ENCODE measurements at places on chromosomes 2 and 18.
A peak's percentile ranks its signal among the peaks of the same experiment; 100 is the strongest.

- no peak for DNase-seq
Observed at GRCh38 chr2:71702071-71702970, 249.0 kb downstream of the DYSF start.

- no peak for DNase-seq
Observed at GRCh38 chr18:47470941-47471340, 219.5 kb upstream of the SKOR2 start.

GRCh38 chr2:49404108-49404507, 249.8 kb upstream of the FSHR start:
- no peak for DNase-seq

DNA sequence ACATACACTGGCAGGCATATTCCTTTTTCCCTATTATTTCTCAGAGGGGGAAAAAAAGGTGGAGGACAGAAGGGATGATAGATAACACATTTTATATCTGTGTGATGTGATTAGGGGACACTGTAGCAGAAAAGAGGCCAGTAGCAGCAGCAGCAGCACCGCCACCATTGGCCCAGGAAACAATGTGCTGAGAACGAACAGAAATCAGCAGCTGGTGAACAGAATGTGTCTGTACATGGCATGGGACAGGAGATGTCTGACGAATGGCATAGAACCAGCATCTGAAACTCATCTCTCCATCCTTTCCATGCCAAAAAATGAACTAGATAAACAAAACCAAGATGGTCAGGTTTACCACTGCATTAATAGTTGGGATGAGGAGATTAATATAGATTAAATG, 936.1 kb upstream of the ACVR2A start:
- DNase-seq: no peak

DNA sequence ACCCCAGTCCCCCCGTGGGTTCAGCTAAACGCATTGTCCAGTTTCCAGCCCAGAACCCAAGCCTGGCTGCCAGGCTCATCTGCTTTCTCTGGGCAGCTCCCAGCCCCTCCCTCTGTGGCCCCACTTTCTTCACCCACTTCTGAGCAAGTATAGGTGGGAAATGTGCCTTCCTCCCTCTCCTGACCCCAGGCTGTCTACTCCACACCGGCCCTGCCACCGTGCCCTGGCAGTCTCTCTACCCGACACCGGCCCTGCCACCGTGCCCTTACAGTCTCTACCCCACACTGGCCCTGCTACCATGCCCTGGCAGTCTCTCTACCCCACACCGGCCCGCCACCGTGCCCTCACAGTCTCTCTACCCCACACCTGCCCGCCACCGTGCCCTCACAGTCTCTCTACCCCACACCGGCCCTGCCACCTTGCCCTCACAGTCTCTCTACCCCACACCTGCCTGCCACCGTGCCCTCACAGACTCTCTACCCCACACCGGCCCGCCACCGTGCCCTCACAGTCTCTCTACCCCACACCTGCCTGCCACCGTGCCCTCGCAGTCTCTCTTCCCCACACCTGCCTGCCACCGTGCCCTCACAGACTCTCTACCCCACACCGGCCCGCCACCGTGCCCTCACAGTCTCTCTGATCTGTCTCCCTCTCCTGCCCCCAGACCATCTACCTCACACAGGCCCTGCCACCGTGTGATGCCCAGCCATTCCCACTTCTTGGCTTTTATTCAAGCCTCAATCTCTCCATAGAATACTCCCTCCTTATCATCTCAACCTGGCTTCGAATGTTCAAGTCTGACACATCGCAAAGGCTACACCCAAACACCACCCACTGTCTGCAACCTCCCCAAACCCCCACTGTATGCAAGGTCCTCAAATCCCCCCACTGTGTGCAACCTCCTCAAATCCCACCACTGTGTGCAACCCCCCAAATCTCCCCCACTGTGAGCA, 108.9 kb downstream of the TPO start:
- no peak for DNase-seq

DNA sequence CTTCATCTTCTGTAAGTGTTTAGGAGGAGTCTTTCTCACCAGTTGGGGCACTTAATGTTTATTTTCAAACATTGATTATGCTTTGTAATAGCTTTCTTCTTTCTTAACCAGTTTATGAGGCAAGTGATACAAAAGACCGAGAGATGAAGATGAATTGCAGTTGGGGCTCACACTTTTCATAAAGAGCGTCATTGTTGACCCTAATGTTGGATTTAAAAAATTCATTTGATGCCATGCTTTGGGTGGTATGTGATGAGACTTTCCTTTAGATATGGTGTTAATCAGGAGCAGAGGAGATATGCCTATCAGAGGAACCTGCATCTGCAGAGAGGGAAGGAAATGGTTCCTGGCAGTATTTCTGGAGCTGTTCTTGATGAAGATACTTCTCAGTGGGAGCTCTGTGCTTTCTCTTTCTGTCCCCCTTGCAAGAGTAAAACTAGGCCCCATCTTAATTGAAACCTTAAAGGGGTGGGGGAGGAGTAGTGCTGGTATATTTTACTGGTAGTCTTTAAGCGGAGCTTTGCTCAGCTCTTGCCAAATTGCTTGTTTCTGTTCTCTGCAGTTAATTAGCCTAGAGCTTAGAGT, 2.3 kb downstream of the EML4 start:
- no peak for DNase-seq

DNA sequence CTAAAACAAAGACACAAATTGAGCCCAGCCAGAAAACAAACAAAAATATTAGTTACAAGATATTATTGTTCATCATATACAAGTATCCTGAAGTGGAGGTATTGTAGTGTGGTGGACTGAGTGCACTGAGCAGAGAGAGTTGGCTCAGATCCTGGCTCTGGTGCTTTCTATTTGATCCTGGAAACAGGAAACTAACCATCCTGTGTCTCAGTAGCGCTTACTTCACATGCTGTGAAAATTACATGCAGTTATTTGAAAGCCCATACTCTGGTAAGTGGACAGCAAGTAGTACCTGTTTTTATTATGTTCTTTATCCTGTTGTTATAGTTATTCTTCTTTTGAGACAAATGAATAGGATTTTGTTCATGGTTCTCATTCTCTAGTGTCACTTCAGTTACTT, 84.3 kb upstream of the CRIM1 start:
- DNase-seq: no peak

- DNase-seq: no peak
Observed at GRCh38 chr2:232420463-232421188, 14.0 kb downstream of the ALPG start.

GRCh38 chr2:240235149-240235803, 94.8 kb upstream of the OTOS start:
- DNase-seq: no peak

DNA sequence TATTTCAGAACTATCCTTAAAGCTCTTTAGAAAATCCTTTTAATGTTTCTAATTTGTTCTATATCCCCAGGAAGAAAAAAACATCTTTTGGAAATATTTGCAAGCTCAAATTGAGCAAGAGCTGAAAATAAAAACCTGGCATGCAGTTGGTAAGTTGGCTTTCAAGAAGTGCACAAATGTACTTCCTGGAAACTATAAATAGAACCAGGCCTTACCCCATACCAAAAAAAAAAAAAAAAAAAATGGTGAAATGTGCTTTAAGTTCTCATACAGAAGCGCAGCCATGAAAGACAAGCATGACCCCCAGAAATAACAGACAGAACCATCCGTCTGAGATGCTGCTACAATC, 178.5 kb downstream of the HDAC4 start:
- DNase-seq: no peak

DNA sequence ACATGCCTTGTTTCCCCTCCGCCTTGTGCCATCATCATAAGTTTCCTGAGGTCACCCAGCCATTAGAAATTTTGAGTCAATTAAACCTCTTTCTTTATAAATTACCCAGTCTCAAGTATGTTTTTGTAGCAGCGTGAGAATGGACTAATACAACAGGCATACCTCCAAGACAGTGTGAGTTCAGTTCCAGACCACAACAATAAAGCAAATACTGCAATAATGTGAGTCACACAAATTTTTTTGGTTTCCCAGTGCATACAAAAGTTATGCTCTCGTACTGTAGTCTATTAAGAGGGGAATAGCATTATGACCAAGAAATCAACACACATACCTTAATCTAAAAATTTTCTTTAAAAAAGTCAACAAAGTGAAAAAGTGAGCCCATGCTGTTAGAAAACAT, 217.2 kb downstream of the NR4A2 start:
- DNase-seq: no peak

DNA sequence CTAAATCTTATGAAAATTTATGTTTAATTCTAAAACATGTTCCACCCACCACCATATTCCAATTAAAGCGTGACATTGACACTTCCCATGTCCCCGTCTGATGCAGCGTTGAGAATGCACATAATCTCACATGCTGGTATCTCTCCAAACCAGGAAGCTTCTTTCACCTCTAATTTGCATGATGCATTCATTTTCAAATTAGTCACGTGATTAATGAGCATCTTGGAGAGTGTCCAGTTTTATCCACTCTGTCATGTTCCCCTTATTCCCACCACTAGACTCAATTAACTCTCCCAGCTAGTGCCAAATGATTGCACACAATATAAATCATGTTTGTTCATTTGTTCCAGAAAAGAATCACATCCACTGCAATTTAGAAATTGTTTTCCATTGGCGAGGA, 105.8 kb downstream of the RIT2 start:
- no peak for DNase-seq

DNA sequence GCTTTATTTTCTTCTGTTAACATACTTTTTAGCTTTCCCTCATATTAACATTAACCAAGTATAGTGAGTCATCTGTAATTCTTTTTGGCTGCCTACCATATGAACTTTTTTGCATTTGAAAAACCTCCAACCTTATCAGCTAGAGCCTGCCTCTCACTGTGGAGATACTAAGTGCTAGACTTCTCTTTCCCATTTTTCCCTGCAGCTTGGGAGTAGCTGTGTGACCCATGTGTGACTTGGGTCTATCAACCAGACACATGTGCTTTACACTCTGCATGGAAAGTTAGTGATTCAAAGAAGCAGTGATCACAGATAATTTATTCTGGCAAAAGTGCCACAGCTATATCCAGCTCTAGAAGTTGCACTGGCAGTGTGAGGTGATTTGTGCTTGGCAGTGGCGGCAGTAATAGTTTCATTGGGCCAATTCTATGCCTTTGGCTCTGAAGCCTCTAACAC, 36.3 kb downstream of the PREPL start:
- DNase-seq: no peak

GRCh38 chr2:113965644-113966043, 75.8 kb downstream of the ACTR3 start:
- no peak for DNase-seq

- DNase-seq: no peak
Observed at GRCh38 chr2:17644997-17645720, 104.7 kb downstream of the VSNL1 start.

DNA sequence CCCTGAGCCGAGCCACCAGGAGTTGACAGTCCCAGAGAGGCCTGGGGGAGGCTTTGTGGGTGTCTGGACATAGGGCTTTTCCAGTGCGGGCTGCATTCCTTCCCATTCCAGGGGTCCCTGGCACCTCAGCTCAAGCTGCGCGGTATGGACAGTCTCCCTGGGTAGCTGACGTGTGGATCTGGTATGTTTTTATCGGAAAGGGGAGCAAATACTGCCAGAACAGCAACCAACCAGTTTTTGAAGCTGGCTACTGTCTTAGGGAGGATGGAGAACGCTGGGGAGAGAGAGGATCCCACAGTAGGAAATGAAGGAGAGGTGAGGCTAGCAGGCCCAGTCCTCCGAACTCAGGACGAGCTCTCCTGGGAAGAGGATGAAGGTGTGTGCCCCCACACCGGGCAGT, 103.8 kb upstream of the APCDD1 start:
- no peak for DNase-seq

DNA sequence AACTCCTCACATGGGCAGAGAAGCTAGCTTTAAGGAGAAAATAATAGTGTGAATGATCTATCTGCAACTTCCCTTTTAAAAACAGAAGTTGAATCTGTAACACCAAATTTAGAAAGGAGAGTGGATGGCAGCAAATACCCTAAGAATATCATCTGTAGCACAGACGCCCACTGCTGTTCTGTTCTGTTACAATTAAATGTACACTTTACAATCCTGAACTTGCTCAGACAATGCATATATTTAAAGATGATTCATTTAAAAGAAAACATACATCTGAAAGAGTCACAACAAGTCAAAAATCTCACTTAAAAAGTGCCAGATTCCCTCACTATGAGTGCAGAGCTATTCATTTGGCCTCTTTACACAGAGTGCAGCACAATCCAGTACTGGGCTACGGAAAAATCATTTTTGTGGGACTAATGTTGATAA, 8.0 kb upstream of the SERTAD2 start:
- DNase-seq: no peak

- DNase-seq: no peak
Observed at GRCh38 chr2:1594123-1594372, 150.3 kb downstream of the PXDN start.

DNA sequence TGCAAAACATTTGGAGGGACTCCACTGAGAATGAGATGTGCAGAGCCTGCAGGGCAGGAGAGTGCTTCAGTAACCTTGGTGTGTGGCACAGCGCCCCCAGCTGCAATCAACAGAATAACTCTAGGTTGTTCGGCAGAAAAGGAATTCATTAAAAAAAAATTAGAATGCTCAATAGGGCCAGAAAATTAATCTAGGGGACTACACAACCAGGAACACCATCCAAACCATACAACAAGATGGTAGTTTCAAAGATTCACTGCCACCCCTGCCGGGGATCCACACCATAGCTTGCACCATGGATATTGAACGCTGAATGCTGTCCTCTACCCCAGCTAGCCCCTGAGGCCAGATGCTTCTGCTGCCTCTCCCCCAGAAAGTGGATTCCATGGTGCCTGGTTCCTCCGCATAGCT, 50.1 kb downstream of the THUMPD2 start:
- peak; percentile 6 for DNase-seq

DNA sequence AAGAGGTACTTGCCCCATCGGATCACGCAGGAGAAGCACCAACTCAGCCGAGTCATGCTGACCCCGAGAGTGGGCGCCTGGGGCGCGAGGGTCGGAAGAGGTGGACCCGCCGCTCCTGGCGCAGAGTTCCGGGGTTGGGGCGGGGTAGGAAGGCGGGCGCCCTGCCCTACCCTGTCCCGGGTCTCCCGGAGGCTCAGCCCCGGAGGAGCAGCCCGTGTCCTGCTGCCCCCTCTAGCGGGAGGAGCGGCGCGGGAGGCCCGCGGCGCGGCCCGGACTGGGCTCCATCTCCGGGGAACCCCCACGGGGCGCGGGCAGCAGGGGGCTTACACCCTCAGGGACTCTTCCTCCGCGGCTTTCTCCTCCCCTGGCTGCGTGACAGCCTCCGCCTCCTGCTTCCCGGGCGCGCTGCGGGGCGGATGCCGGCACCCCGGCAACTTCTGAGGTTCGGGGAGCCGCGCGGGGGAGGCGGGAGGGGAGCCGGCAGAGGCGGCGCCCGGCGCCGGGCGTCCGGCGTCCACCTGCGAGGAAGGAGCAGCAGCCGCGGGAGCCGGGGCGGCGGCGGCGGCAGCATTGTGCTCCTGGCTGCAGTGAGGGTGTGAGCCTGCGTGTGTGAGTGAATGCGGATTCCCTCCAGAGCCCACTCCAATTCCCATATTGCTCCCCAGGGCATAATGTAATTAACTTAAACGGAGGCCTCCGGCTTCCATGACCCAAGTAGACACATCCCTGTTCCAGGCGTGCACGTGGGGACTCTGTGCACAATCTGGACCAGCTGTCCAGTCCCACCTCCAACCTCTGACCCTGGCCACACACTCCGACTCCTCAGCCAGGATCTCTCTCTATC, 7.6 kb upstream of the TNS1 start:
- no peak for DNase-seq
